ENCODE measurements at places on chromosomes 12 and 14.

GRCh38 chr12:127822809-127823411 lies 444.1 kb upstream of the TMEM132C start:
- DNase-seq, result no peak

DNA sequence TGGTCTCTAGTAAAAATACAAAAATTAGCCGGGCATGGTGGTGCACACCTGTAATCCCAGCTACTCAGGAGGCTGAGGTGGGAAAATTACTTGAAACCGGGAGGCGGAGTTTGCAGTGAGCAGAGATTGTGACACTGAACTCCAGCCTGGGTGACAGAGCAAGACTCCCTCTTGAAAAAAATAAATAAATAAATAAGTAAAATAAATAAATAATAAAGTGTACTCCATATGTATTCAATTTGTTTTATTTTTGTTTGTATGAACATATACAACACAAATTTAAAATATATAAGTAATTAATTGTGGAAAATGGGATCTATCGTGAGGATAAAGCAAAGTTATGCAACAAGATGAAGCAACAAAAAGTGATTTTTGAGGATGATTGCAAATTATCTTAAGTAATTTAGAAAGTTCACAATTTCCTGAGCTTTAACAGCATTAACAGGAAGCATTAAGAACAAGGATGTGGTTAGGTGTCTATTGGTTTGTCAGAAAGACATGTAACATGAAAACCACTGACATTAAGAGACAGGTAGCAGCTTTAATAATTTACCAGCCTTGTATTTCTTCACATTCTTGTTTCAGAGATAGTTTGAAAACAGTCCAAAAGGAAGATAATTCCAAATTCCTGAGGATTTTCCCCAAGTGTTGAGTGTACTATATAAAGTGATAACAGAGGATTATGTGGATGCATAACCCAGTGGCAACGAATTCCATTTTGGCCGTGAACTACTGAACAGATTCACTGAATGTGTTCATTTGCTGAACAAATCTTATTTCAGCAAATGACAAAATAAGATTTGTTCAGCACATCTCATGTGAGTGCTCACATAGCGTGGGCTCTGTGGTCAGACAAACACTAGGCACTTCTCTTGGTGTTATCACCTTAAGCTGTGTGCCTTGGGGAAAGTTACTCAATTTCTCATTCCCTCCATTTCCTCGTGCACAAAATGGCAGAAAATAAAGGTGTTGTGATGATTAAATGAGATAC lies 68.6 kb upstream of the RESF1 start:
- DNase-seq, result no peak

DNA sequence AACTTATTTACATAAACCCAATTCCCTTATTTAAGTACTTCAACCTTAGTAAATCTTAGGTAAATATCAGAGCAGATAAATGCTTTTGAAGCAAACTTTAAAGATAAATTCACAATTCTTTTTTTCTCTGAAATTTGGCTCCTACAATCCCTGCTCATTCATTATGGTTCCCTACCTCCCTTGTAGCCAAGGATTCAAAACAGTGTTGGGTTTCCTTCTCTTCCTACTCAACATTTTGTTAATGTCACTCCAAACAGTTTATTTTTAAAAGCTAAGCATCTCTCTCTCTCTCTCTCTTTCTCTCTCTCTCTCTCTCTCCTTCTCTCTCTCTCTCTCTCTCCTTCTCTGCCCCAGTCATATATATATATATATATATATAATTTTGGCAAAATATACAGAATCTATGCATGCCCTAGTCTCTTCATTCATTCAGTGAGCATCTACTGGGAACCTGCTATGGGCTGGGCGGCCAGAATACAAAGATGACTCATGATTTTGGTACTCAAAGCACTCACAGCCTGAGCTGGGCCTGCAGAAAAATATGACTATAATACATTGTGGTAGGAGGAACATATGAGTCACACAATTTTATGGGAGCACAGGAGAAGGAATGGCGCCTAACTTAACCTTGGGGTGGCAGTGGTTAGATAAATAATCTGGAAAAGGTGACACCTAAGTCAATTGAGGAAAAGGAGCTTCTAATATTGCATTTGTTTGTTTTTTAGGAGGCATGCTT lies 123.7 kb upstream of the DHRS4 start:
- DNase-seq, result peak; percentile 88

- DNase-seq, result peak; percentile 52
Observed at GRCh38 chr14:41548666-41549065, 58.0 kb upstream of the LRFN5 start.

GRCh38 chr12:107571492-107571891 lies 114.1 kb upstream of the PWP1 start:
- no peak for DNase-seq

GRCh38 chr12:69359531-69360347 lies at the start of gene YEATS4:
Gene YEATS4, plus strand, starts transcription at chr12:69359743. Its CDS starts 230 bp downstream, at chr12:69359973.
- peak; percentile 94 for DNase-seq

DNA sequence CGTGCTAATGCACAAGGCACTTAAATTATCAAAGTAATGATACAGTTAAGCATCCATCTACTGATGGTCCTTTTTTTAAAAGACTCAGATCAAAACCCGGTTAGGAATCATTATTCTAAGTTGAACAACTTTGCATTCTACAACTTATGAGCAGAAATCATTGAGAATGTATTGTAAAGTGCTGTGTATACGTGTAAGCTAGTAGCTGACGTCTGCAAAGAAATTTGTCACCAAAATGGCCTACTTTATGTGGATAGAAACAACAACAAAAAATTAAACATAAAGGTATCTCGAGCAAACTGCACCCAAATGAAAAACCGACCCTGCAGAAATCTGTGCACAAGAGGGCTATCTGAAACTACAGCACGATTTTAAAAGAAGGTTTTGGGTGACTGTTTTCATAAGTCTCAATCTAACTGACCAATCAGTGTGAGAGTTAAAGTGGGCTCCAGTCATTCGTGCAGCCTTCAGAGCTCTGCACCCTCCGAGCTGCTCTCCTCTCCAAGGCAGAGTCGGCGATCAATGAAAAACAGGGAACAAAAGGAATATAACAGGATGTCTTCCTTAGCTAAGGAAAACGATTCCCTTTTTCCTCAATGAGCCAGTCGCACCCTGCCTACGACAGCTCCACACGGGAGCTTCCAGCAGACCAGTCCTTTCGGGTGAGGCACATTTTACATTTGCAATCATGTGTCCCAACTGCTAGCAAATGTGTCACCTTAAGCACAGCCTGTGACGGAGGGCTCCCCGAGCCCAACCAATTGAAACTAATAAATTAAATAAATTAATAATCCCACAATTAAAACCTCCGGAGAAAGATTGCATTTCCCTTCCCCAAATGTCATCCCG lies 200.7 kb upstream of the FOXN3 start:
- DNase-seq, result peak; percentile 71

GRCh38 chr12:114995891-114996290 lies 311.9 kb upstream of the TBX3 start:
- DNase-seq, result peak; percentile 85
